ENCODE measurements at places on chromosomes 7 and 10. TPM values are rescaled to one million over a fixed set of nuclear protein-coding genes. Genes with fewer than 3 reads are reported as not detected.

- no peak for DNase-seq
Observed at GRCh38 chr10:47360419-47361040, 12.4 kb downstream of the RBP3 start.

The UNCX gene
- total RNA-seq, result not detected

DNA sequence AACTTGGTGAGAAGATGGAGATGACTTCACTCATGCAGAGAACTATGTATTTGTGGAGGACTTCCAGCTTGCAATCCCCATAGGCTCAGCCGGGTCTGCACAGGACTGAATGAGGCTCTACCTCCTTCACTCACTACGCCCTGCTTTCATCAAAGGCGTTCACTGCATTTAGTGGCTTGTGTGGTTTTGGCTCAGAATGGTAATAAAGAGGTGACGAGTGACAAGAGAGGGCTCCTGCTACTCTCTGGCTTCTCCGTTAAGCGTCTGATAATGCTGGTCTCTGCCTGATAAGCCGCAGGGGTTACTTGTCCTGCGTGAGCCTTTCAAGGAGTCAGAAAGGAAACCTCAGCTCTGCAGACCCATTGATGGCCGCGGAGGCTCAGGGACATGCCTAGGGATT is 343.4 kb downstream of the PRPF18 start:
- no peak for DNase-seq

The INPP5A gene
- 16.0 TPM for total RNA-seq

GRCh38 chr7:1693991-1694524 is 24.0 kb downstream of the ELFN1 start:
- DNase-seq, result peak; percentile 53

The TRIM4 gene
- 32.5 TPM for total RNA-seq

- no peak for DNase-seq
Observed at GRCh38 chr10:44925224-44925623, 14.1 kb downstream of the TMEM72 start.

The CHRM2 gene
- total RNA-seq, result 0.06 TPM

The INA gene
- not detected for total RNA-seq

DNA sequence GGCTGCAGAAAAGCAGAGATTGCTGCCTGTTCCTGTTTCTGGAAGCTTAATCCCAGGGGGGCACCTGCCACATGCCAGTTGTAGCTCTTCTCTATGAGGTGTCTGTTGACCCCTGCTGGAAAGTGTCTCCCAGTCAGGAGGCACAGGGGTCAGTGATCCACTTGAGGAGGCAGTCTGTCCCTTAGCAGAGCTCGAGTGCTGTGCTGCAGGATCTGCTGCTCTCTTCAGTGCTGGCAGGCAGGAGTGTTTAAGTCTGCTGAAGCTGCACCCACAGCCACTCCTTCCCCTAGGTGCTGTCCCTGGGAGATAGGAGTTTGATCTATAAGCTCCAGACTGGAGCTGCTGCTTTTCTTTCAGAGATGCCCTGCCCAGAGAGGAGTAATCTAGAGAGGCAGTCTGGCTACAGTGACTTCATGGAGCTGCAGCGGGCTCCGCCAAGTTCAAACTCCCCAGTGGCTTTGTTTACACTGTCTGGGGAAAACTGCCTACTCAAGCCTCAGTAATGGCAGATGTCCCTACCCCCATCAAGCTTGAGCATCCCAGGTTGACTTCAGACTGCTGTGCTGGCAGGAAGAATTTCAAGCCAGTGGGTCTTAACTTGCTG is 57.6 kb upstream of the CROT start:
- DNase-seq, result no peak

DNA sequence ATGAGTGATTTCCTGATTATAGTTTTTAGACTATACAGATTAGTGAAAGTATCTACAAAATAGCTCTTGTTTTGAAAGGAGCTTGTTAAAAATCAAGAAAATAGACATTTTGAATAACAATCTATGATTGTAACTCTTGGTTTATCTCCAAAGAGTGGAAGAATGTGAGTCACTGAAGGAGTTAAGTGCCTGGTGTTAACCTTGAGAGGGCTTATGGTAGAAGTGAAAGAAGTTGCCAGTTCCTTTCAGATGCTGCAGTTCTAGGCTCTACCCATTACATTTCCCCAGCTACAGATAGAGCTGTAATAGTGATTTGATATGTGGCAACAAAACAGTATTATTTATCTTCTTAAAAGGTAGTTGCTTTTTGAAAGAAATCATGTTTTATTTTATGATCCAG is 12.7 kb downstream of the NRBF2 start:
- no peak for DNase-seq

The SLC26A3 gene
- total RNA-seq, result not detected

The GPR15LG gene
- not detected for total RNA-seq

GRCh38 chr7:29975561-29975960 is 14.0 kb downstream of the SCRN1 start:
- no peak for DNase-seq

The MRPL32 gene
- 63.5 TPM for total RNA-seq

The THNSL1 gene
- 6.0 TPM for total RNA-seq

GRCh38 chr7:68425377-68425776 is 1172.9 kb upstream of the AUTS2 start:
- no peak for DNase-seq

The C10orf67 gene
- 0.19 TPM for total RNA-seq

The MKRN1 gene
- total RNA-seq, result 56.4 TPM

The AFAP1L2 gene
- not detected for total RNA-seq

- DNase-seq, result no peak
Observed at GRCh38 chr7:4693152-4693551, 11.1 kb downstream of the FOXK1 start.

The AKR1D1 gene
- total RNA-seq, result not detected

GRCh38 chr10:28349892-28350291 is 47.0 kb upstream of the MPP7 start:
- no peak for DNase-seq

DNA sequence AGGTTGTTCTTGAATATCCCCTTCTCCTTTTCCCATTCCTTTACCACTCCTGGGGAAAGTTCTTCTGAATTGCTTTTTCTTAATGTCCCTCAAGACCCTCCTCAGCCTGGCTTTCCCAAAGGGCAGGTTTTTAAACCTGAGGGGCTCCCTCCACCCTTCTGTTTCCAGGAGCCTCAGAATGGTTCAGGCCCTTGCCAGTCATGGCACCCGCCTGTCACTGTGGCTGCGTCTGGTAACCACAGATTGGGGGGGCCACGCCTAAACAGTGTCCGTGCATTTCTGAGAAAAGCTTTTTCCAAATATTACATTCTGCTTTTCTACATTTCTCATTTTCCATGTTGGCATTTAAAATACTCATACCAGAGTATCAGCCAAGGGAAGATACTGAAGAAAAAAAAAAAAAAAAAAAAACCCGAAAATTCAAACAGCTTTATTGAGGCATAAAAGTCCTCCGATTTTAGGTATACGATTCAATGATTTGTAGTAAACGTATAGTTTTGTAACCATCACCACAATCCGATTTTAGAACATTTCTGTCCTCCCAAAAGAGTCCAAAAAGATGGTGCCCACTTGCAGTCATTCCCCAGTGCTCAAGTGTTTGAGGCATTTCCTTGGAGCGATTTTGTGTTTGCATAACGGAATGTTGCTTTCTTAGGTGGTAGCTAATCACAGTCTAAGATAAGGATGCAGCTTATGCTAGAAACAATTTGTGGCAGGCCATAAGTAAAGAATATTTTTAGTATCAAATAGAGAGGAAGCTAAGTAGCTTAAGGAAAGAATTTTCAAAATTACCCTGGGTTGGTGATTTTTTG is 22.1 kb downstream of the HKDC1 start:
- DNase-seq, result no peak

The CYP2W1 gene
- total RNA-seq, result not detected

GRCh38 chr10:11573497-11573896 is 38.0 kb downstream of the USP6NL start:
- DNase-seq, result no peak

DNA sequence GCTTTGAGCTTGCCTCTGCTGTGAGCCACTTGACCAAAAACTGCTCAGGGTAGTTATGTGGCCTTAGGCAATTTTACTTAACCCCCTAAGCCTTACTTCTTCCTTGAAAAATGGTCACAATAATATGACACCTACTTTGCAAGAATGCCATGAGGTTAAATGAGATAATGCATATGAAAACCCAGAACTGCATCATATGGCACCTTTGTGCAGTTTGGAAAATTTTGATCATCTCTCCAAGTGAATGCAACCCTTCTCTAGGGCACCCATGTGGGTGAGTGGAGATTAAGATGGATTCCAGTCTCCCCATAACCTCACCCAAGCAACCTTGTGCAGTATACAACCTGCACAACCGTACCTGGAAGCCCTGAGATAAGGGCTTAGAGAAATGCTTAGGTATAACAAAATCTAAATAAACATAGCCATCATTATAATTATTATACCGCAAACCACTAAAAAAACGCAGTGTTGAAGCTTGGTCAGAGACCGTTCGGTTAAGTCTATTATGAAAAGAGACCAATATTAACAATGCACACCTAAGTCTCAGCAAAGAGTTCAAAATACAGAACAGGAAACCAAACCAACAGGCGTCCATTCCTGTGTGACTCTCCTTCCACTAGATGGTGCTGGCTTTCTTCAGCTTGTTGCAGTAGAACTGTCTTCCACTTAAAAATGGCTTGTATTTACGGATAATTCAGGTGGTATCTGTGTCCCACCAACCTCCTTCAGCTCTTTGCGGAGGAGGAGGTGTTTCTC is 21.0 kb upstream of the ASB15 start:
- peak; percentile 67 for DNase-seq

DNA sequence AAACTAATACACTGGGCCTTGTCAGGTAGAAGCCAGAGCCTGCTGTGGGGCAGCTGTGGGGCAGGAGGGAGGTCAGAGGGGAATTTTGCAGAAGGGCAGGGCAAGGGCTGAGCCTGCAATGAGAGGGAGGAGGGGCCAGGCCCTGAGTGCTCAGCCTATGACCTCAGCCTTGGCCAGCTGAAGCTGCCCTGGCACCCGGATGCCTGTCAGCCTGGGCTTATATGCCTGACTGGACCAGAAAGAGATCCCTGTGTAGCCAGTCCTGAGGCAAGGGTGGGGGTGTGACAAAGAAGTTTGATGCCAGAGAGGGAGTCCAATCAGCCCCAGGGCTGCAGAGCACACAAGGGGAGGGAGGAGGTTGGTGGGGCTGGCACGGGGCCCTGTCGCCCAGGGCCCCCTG is 22.3 kb upstream of the PRRT4 start:
- DNase-seq, result peak; percentile 52

DNA sequence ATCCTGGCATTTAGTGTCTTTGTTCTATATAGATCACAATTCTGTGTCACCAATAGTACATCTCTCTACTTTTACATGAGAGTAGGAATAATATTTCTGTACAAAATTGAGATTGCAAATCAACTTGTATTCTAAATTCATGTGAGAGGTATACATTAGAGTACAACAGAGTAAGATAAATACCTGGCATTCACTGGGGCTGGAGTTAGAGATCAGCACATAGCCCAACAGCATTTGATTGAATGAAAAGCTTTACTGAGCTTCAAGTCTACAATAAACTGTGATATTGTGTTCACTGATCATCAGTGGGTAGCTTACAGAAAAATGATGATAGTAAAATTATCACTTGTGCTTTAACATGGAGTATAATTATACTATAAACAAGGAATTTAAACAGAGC is 1114.7 kb downstream of the REEP3 start:
- no peak for DNase-seq

DNA sequence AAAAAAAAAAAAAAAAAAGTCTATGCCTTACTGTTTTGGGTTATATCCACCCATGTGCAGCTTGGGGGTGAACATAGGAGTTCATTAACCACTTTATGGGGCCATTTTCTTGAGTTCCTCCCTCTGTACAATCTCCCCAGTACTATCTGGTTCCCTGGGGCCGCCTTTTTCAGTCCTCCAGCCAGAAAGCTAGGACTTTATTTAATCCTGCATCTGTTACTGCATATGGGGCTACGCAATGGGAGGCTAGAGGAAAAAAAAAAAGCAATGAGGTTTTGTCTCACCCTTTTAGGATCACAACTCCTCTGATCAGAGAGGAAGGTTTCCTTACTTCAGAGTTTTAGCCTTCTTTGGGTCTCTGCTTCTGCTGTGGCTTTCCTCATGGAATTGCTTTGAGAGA is 51.0 kb downstream of the BTRC start:
- no peak for DNase-seq

Measured in LHCN-M2 (cell line).